ENCODE measurements at places on chromosomes 1 and 21.

GRCh38 chr1:25971066-25971810, 26.6 kb downstream of the PAFAH2 start:
- DNase-seq, result peak; percentile 46

- DNase-seq, result no peak
Measured at GRCh38 chr21:41521489-41522027, 13.6 kb upstream of the TMPRSS2 start.

GRCh38 chr1:245169376-245169775, 14.6 kb downstream of the KIF26B start:
- DNase-seq, result no peak

- DNase-seq, result no peak
Measured at GRCh38 chr1:18948048-18948912, 8.2 kb downstream of the IFFO2 start.

GRCh38 chr21:46285206-46285661, at the start of gene MCM3AP:
Gene MCM3AP, minus strand, starts transcription at chr21:46285611. Its CDS starts 325 bp downstream, at chr21:46285286.
- DNase-seq, result no peak

GRCh38 chr1:25343872-25344271, 5.7 kb downstream of the TMEM50A start:
- DNase-seq, result no peak

DNA sequence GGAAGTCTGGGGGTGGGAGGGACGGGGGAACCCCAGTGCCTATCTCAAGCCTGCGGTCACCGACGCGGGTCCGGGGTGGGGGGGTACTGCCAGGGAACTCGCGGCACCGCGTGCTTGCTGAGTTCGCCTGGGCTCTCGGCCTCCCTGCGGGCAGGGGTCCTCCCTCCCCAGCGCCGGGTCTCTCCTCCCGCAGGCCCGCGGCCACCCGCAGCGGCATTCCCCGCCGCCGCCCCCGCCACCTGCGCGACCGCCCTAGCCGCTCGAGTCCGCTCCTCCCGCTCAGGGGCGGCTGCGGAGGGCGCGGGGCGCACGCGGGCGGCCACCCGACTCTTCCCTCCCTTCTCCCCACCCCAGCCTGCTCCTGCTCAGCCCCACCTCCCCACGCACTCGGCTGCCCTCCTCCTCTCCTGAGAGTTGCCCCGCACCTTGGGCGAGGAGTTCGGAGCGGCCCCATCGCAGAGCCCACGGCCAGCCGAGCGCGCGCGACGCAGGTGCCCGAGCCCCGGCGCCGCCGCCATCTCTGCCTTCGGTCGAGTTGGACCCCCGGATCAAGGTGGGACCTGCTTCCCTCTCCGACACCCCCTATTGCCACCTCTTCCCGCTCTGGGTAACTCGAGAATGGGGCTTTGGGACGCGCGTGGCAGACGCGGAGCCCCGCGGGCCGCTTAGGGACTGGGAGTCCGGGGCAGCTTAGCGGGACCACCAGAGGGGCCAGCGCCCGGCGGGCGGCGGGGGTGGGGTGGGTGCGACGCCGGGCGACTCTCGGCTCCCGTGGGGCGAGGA, 105.0 kb downstream of the LEPR start:
- peak; percentile 45 for DNase-seq

DNA sequence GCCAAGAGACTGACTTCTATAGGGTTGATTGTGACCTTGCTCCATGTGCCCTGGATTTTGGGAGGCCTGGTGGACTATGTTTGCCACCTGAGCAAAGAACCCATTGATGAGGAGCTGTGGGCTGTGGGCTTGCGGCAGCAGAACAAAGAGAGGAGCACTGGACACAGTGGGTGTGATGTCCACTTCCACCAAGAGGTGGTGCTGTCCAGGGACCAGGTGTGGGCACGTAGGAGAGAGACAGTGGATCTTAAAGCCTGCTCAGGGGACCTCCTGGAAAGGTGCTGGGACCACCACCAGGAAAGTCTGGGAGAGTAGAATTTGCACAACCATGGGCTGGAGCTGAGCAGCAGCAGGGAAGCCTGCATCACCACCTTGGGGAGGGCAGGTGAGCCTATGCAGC, 106.7 kb upstream of the ETS2 start:
- peak; percentile 21 for DNase-seq

GRCh38 chr1:205826016-205826806, 13.2 kb upstream of the SLC41A1 start:
- no peak for DNase-seq

DNA sequence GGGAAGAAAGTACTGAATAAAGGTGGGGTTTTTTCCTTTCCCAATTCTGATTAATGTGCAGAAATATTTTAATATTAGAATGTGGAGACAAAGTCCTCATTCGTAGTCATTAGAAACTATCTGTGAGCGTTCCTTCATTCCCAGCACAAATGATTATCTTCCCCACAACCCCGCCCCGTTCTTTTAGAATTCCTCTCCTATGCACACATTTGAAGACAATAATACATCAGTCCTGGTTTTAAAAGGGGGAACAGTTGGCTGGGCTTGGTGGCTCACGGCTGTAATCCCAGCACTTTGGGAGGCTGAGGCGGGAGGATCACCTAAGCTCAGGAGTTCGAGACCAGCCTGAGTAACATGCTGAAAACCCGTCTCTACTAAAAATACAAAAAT, 876 bp downstream of the ALDH9A1 start:
- no peak for DNase-seq

DNA sequence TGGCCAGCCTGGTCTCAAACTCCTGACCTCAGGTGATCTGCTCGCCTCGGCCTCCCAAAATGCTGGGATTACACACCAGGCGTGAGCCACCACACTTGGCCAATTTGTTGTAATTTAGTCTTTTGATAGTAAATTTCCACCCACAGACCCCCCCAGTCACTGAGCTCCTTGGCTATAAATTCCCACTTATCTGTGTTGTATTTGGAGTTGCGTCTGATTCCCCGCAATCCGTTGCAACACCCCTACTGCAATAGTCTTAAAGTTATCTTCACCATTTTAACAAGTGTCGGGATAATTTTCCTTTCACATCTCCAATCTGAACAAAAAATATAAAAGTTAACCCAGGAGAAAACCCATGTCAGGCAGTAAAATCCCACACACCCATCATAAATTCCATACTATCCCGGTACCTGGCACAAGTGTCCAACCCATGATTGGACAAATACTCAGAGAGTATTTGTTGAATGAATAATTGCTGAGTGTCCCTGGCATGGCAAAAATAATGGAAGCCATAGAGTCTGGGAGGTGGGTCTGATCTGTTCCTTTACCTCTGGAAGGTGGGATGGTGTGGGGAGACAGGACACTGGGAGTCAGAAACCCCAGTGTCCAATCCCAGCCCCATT, 9.3 kb upstream of the CNR2 start:
- no peak for DNase-seq
